ENCODE measurements at places on chromosomes 2 and 18.

GRCh38 chr2:10575609-10576280 is 114.0 kb downstream of the NOL10 start:
- no peak for DNase-seq

DNA sequence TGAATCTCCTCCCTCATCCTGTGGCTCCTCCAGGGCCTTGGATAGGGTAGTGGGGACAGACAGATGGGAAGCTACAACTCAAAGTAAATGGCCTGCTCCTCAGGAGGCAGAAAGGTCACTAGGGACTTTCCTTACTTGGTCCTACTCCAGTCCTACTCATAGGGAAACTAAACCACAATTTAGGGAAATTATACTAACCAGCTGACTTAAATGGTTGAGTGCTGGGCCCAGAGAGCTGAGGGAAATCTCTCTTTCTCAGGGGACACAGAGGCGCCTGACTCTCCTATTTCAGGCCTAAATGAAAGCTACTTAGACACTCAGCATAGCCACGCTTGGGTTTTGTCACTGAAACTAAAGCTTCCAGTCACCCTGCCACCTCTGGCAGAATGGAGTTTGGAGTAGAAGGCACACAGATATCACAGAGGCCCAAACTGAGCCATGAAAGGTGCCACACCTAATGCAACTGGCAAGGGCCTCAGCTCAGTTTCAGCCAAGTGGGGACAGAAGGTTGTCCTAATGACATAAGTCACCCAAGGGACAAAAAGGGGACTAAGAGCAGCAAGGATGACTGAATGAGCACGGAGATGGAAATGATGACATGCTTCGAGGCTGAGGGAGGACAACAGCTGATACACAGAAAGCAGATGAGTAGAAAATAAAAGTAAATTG is 24.0 kb downstream of the CERKL start:
- DNase-seq = no peak

DNA sequence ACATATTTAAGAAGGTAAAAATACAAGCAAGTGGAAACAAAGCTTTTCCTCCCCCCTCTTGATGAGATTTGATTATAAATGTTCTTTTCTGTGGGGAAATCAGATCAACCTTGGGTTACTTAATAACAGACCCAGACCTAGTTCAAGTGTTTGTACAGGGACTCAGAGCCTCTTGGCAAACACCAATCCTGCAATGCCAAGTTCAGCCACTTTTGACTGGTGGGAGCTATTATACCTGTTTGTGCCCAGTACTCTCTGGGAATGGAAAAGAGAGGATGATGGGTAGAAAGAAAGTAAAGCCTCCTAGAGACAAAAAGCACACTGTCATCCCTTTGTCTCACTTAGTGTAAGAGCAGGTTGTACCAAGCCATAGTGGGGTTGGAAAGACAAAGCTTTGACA is 63.8 kb upstream of the EPHA4 start:
- no peak for DNase-seq

DNA sequence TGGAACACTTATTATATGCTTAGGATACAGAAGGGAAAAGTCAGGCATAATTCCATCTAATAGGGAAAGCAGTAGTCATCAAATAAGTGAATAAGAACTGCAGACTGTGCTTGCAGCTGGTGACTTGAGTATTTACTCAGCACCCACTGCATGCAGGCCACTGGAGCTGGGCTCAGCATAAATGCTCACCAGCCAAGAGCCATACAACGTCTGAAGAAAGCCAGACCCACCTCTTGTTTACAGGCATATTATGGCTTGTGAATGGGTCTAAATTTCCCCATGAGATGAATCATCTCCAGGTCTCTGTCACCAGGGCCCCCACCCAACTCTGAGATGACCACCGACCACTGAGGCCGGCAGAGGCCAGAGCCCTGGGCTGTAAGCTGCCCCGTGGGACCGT is 123.8 kb upstream of the PKDCC start:
- no peak for DNase-seq

GRCh38 chr2:96213379-96213778 is 4.8 kb upstream of the STARD7 start:
- DNase-seq = no peak

Measured in activated naive CD4-positive, alpha-beta T cell treated with anti-CD3 and anti-CD28 coated beads, Interleukin-2, amount 10 ng/mL, durations not matched to agents 7 days and 5 days (primary cell).